ENCODE measurements at places on chromosomes 6 and 20.

DNA sequence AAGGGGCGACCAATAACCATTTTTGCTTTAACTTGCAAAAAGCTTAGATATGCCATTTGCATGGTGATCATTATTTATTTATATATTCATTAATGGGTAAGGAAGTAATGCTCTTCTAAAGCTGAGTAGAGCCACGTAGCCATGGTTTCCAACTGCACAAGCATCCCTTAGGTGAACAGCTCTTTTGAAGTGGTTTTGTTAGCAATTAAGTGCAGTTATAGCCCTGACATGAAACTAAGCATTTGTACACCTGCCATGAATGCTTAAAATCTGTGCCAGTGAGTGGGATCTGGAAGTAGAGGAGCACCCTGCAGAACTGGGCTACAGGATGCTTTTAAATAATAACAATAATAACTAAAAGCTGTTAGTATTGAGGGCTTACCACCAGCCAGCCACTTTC lies 19.1 kb downstream of the TRAF3IP2 start:
- no peak for DNase-seq

DNA sequence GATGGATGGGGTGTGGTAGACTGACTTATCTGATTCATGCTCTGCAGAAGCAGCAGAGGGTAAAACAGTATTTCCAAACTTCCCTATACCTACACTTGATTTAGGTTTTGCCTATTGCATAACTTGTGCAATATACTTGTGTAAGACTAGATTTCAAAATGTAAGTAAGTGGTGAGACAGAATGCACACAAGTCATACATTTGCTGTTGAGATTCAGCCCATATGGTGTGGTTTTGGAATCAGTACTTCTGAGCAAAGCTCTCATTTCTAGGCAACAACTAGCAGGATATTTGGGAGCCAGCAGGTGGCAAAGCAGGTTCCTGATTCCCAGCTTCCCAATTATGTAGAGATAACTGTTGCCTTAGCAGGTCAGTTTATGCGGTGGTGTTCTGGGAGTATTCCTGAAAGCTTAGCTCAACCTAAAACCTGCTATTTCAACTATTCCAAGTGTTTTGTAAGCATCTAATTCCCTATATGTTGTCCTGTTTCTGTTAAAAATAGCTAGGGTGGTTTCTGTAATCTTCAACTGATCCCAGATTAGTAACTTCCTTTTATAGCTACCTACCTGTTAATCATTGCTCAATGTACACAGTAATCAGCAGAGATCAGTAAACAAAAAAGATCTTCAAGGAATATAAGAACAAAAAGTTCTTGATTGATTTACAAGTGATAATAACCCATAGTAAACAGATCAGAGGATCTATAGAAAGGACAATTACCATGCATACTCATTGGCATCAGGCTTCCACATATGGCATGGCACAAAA lies 8.5 kb upstream of the FABP7 start:
- no peak for DNase-seq

- no peak for DNase-seq
These were observed 50.4 kb upstream of the MPC1 start for GRCh38 chr6:166433096-166433495.

DNA sequence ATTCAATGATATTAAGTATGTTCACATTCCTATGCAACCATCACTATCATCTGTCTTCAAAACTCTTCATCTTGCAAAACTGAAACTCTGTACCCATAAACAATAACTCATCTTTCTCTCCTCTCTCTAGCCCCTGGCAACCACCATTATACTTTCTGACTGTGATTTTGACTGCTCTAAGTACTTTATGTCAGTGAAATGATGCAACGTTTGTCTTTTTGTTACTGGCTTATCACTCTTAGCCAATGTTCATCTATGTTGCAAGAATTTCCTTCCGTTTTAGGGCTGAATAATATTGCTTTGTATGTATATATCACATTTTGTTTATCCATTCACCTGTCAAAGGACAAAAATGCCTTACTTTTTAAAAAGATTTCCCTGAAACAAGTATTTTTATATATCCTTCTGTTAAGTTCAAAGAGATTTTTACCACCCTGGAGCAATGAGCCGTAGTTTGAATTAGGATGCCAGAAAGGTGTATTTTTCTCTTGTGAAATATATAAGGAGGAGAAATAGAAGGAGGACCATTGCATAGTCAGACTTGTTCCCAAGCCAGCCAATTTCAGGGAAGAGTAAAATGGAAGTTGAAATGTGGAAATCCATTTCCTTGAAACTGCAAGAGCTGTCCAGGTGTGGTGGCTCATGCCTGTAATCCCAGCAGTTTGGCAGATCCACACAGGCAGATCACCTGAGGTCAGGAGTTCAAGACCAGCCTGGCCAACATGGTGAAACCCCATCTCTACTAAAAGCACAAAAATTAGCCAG lies 4.0 kb upstream of the CGAS start:
- DNase-seq = no peak

DNA sequence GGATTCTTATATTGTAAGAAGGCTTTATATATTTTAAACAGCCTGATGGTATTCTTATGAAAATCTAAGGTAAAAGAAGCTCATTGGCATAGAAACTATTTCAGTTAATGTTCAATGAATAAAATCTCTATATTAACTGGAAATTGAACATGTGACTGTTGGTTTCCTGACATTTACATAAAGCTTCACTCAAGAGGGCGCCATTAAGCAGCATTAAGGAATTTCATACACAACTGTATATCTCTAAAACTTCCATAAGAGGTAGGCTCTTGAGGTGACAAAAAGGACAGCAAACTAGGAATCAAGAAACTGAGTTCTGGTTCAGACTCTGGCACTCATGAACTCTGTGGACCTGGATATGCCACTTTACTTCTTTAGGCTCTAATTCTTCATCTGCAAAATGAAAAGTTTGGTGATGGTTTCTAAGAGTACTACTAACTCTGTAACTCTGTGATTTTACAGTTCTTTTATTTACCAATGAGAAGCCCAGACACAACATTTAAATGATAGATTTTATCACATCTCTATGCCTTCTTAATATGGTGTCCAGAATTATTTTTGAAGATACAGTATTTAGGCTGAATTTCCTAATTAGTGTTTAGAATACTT lies 147.5 kb downstream of the FLRT3 start:
- DNase-seq = peak; percentile 51

- peak; percentile 39 for DNase-seq
These were observed 67.1 kb upstream of the ADGRF4 start for GRCh38 chr6:47631269-47631772.

DNA sequence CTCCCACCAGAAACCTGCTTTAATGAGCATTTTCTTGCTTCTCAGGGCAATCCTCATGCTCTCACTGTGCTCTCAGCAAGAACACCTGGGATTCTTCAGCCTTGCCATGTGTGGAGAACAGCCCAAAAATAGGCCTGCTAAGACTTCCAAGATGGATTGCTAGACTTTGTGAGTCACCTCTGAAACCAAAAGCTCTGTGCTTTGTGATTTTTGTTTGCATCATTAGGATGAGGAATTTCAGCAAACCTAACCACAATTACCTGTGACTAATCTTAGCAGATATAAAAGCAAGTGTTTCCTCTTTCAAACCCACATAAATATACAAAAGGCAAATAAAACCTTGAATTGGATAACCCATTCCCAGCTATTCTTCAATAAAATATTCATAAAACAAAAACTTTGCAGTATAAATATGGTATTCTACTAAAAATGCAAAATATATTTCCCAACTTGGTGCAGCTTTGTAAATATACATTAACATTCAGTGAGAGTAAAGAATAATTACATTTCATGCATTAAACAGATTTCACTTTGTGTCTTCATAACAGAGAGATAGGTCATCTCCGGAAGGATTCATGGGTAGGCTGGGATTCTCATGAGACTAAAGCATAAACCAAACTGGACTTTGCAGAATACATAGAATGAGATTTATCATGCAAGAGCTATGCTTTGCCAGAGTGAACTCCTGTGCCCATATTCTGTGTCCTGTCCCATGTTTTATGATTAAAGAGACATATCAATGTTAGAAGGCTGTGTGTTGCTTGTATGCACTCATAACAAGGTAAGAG lies 33.5 kb downstream of the TPBG start:
- DNase-seq = peak; percentile 77

- DNase-seq = no peak
These were observed 22.5 kb upstream of the ECHDC1 start for GRCh38 chr6:127365874-127366273.

DNA sequence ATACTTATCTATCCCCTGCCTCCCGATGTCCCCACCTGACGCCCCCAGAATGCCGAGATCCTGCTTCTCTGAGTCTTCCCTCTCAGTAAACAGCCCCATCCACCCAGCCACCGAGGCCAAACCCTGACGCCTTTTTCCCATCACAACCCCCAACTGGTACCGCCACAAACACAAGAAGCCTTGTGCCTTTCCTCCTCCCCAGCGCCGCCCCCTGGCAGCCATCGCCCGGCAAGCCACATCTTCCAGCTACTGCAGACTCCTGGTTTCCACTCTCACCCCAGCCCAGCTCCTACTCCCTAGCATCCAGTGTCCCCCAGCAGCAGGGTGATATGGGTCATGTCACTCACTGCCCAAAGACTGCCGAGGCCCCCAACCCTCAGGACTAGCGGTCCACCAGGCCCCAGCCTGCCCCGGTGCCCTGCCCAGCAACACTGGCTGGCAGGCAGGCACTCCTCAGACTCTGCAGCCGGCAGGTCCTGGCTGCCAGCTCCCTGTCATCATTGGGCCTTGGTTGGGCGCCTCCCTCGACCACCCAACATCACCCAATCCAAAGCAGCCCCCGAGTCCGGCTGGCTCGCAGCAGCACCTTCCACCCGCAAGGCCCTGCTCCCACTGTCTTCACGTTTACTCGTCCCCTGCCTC lies 11.2 kb downstream of the TCFL5 start:
- no peak for DNase-seq
